GM19239 (cell line): ENCODE measurements at places on chromosomes 12 and 14.

GRCh38 chr14:24959791-24960331, 90.1 kb downstream of the STXBP6 start:
- DNase-seq = no peak

DNA sequence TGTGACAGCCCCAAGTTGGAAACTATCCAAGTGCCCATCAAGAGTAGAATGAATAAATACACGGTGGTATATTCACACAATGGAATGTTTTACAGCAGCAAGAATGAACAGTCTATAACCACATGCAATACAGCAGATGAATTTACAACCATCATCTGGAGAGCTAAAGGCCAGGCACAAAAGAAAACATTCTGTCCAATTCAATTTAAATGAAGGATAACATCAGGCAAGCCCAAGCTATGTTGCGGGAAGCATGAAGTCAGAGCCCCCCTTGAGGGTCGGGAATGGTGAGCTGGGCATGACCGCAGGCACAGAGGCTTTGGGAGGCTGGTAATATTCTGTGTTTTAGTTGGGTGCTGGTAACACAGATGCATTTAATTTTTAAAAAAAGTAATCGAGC, 76.0 kb downstream of the SYNE3 start:
- DNase-seq = no peak

DNA sequence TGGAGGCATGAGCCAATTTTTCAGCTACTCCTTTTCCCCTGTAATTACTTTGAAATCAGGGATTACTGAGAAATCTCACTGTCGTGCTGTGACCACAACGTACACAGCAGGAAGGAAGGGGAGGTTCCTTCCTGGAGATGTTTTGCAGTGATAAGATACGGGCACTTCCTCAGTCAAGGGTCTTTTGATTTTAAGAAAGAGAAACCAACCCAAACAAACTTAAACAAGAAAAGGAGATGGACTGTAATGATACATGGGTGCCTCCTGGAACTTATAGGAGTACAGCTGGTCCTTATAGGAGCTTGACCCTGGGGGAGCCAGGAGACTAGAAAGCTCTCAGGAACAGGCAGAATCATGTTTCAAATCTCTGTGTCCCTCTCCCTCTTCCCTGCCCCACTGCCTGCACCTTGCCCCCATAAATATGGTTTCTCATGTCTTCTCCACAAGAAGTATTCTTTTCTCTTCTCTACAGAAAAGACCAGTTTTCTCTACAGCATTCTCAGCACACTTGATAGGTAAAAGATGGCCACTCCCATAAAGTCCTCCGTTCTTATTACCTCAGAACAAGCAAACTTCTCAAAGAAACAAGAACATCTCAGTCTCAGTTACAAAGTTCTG, 281.1 kb upstream of the AMIGO2 start:
- no peak for DNase-seq

DNA sequence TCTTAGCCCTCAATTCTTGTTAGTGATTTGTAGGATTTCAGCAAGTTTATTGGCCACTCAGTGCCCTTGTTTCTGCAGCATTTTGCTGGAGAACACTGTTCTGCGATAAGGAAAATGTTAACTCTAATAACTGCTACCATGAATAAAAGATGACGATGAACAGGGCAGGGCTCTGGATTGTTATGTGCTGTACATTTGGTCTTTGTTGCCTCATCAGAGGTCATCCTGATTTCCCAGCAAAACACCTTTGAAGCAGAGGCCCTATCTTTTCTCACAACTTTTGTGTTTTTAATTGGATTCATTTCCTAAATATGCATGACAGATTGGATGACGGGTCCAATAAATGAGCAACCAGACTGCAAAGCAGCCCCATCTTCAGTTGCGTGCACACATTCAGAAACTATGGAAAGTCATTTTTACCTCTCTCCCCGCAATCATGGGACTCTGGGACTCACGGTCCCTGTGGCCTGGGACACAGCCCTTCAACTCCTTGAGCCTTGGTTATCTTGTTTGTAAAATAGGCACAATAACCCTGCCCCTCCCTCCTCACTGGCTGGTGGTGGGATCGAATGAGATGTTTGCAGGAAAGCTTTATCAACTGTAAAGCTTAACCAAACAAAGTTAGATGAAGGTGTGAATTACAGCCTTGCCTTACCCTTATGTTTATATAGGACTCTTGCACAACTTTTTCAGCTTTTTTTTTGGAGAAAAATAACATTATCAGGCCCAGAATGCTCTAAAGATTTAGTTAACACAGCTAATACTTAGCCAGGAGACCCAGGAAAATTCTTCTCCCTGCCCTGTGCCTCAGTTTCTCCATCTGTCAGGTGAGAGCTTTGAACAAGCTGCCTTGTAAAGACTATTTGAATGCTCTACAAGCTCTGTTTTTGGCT, 45.4 kb downstream of the RPH3A start:
- no peak for DNase-seq

DNA sequence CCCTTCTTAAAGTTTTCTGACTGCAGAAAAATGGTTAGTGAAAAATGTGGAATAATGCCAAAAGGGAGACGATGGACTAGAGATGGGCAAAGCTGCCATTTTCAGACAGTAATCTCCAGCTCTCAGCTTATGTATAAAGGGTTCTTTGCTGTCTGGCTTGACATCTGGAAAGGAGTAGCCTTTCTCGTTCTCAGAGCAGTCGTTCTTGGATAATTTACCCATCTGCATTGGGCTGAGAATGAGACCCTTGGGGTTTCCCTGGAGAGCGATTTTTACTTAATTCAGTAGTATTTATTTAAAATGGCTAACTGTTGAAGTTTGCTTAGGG, 1.2 kb downstream of the NUDT4 start:
- DNase-seq = no peak

DNA sequence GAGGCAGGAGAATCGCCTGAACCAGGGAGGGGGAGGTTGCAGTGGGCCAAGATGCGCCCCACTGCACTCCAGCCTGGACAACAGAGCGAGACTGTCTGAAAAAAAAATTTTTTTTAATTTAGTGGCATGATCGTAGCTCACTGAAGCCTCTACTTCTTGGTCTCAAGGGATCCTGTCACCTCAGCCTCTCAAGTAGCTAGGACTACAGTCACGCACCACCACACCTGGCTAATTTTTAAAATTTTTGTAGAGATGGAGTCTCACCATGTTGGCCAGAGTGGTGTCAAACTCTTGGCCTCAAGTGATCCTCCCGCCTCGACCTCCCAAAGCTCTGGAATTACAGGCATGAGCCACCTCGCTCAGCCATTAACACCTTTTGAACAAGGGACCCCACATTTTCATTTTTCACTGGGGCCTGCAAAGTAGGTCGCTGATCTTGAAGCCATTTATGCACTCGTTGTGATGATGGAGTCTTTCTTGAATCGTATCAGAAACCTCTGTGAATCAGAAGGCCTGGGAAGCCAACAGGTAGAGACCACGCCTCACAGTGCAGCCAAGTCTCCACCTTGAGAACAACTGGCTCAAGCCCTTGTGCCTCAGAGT, 5.9 kb downstream of the HCAR1 start:
- no peak for DNase-seq

DNA sequence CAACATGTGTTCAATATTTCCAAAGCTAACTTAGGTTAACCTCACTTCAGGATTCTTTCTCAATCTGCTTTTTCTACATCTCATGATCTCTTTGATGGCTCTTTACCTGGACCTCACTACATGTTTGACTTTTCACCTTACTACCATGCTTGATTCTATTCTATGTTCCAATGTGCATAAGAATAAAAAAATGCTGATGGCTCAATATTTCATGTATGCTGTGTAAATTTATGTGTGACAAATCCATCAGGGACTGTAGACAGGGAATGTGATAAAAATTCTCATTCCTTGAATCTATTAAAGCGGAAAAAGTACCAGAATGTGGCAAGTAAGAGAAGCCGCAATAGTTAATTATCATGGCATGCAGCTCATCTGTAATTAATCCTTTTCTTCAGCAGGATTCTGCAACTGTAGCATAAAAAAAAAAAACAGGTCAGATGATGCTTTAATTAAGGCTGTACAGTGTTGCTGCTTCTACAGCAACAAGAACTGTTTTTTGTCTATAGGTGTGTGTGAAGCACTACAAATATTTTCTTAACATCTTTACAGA, 276.9 kb upstream of the PRKD1 start:
- no peak for DNase-seq

DNA sequence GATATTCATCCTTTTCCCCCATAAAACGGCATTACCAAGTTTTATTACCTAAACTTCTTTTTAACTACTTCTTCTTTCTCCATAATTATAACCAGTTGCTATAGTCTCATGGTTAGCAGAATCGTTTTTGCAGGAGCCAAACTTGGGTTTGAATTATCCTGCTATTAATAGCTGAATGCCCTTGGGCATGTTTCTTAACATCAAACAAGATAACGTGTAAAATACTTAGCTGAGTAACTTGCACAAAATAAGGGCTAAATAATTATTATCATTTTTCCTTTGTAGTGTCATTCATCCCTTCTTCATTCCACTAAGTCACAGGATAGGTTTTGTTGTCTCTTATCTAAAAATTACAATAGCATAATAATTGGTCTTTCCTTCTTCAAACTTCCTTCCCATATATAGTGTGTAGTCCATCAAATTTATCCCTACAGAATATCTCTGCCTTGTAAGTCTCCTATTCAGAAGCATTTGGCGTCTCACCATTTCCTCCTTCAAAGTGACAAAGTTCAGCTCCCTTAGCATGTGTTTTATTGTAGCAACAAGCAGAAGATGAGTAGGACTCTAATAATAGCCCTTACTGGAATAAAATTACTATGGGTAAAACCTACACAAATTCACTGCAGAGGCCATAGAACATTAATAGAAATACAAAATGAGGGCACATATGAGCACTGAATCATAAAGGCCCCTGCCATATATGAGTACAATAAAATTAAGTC, 63.8 kb downstream of the FAR2 start:
- no peak for DNase-seq

- DNase-seq = no peak
These were observed 452.2 kb upstream of the RPL10L start for GRCh38 chr14:47103771-47104170.

- no peak for DNase-seq
These were observed 101.1 kb downstream of the CRACR2A start for GRCh38 chr12:3651585-3652424.

GRCh38 chr14:77284466-77284865, 13.5 kb upstream of the NGB start:
- DNase-seq = no peak

DNA sequence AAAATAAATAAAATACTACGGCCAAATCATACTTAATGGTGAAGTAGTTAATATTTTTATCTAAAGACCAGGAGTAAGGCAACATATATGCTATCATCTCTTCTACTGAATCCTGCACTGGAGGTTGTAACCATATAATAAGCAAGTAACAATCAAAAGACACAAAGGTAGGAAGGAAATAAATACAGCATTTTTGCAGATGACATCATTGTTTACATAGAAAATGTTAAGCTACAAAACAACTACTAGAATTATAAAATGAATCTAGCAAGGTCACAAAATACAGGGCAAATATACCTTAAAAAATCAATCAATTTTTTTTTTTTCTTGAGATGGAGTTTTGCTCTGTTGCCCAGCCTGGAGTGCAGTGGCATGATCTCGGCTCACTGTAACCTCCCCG, 51.6 kb upstream of the BDKRB2 start:
- DNase-seq = no peak

DNA sequence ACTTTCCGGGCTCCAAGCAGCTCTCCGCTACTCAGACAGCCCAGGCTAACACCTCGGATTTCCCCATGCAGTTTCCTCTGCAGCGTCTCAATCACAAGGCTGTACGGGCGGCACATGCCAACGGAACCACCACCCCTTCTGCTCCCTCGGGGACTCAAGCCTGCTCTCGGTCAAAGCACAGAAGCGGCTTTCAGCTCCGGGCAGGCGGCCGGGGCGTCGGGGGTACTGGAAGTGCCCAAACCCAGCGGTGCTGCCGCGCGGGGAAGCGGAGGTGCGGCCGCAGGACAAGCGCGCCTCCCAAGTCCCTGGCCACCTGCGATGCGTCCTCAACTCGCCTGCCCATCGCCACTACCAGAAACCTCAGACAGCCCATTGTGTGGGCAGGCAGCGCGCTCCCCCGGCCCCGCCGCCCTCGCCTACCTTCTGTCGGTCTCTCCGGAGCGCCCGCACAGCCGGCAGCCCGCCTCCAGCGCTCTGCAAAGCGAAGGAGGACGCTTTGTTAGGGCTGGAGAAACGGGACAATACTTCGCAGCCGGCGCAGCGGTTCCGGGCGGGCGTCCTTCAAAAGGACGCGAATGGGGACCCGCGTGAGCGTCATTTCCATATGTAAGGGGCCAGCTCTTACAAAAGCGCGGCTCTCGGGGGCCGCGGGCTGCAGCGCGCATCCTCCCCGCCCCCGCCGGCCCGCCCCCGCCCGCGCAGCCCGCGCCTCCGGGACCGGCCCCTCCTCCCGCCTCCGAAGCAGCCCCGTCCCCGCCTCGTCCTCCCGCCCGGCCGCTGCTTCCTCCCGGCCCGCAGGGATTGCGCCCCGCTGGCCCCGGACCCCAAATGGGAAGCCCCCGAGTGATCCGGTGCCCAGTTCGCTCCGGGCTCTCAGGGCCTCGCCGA, 674 bp downstream of the NIN start:
- no peak for DNase-seq
